ENCODE measurements at places on chromosomes 2 and 18. TPM values are rescaled to one million over a fixed set of nuclear protein-coding genes. Genes with fewer than 3 reads are reported as not detected.
A peak's percentile ranks its signal among the peaks of the same experiment; 100 is the strongest.

GRCh38 chr2:762646-763045 lies 85.4 kb upstream of the TMEM18 start:
- no peaks in the 10 kb centered on the region for H3K27me3 ChIP-seq
- no peak for DNase-seq
- H3K27ac ChIP-seq, result no peak overlapping the region
- no peak overlapping the region for H3K4me3 ChIP-seq
- H3K36me3 ChIP-seq, result no peaks in the 10 kb centered on the region

- H3K36me3 ChIP-seq, result peaks cover 84% of the 10 kb centered on the region
- H3K4me3 ChIP-seq, result peak overlapping the region; percentile 97
- peak overlapping the region; percentile 98 for H3K27ac ChIP-seq
- H3K4me1 ChIP-seq, result peaks cover 72% of the 10 kb centered on the region
- DNase-seq, result peak; percentile 63
Observed at GRCh38 chr2:222673883-222674282, 2.4 kb downstream of the MOGAT1 start.

DNA sequence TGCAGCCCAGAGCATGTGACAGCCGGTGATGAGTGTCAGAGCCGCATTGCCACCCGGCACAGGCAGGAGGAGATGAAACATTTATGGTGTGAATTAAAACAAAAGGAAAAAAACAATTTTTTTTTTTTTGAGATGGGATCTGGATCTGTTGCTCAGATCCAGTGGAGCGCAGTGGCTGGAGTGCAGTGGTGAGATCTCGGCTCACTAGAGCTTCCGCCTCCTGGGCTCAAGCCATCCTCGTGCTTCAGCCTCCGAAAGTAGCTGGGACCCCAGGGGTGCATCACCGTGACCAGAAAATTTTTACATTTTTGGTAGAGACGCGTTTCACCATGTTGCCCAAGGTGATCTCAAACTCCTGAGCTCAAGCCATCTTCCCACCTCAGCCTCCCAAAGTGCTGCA lies 182.1 kb upstream of the SALL3 start:
- H3K4me1 ChIP-seq, result no peaks in the 10 kb centered on the region
- no peaks in the 10 kb centered on the region for H3K36me3 ChIP-seq
- no peaks in the 10 kb centered on the region for H3K27me3 ChIP-seq
- no peak for DNase-seq

The GRP gene
- total RNA-seq, result not detected

DNA sequence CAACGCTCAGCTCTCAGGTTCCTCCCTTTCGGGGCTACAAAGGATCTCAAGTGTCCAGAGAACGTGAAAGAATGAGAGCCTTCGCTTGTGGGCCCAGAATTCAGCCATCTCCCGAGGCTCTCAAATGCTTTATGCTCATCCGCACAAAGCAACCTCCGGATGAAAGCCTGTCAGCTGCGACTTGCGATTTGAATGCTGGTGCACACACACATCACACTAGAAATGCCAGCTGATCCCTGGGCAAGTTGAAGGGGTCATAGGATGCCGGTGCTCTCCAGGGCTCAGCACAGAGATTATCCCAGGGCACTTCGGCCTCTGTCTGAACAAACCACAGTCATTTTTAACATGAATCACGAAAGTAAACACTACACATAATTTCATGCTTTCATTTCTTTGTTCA lies 141.8 kb upstream of the MYT1L start:
- no peak overlapping the region for H3K27ac ChIP-seq
- no peaks in the 10 kb centered on the region for H3K4me1 ChIP-seq
- DNase-seq, result no peak
- no peak overlapping the region for H3K4me3 ChIP-seq
- no peaks in the 10 kb centered on the region for H3K27me3 ChIP-seq

- DNase-seq, result no peak
- H3K27me3 ChIP-seq, result peaks cover 62% of the 10 kb centered on the region
- no peaks in the 10 kb centered on the region for H3K36me3 ChIP-seq
- H3K4me3 ChIP-seq, result no peak overlapping the region
- no peaks in the 10 kb centered on the region for H3K4me1 ChIP-seq
Observed at GRCh38 chr18:13521418-13521817, 204.9 kb downstream of the FAM210A start.

DNA sequence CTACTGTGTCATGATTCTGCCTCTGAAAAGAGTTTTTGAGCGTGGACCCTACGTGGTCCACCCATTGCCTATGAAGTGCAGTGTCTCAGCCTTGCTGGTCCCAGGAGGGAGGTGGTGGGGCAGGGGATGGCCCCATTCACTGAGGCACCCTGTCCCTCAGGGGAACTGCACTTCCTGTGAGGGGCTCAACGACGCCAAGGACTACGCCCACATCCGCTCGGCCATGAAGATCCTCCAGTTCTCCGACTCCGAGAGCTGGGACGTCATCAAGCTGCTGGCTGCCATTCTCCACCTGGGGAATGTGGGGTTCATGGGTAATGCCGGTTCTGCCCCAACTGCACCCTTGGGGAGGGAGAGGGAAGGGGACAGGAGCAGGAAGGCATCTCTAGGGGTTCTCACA lies 42.5 kb downstream of the MYO7B start:
- no peak overlapping the region for H3K4me3 ChIP-seq
- no peaks in the 10 kb centered on the region for H3K36me3 ChIP-seq
- no peaks in the 10 kb centered on the region for H3K4me1 ChIP-seq
- peaks cover 50% of the 10 kb centered on the region for H3K27me3 ChIP-seq

The SCN1A gene
- not detected for total RNA-seq
